ENCODE measurements at places on chromosomes 2 and 18.

- no peak for DNase-seq
Observed at GRCh38 chr18:13836559-13836958, 12.6 kb downstream of the MC5R start.

DNA sequence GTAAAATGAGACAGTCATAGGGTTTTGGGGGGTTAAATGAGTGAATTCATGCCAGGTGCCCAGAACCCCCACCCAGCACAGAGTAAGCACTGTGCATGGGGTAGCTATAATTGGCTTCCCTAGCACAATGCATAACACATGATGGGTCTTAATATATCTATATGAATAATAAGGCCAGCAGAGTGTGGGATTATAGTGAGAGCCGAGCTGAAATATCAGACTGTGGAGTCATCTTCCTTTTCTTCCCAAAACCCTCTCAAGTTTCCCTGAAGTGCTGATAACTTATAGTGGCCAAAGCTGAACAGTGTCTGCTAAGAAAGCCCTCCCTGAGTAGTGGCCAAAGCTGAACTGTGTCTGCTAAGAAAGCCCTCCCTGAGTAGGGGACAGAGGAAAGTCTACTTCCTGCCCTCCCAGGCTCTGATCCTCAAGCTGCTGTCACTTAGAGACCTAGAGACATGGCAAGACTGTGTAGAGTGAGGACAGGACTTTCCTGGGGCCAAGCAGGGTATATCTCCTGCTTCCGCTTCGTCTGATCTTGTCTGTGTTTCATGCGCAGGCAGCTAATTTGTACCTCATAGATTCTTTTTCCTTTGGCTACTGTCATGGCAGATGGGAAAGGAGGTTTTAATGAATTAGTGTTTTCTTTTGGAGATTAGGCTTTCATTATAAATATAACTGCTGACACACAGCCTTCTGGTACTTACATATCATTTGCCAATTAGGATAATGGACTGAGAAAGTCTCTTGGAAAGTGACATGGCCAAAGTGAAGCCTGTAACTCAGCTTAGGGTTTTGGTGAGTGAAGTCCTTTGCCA lies 94.9 kb downstream of the FHOD3 start:
- DNase-seq, result no peak

DNA sequence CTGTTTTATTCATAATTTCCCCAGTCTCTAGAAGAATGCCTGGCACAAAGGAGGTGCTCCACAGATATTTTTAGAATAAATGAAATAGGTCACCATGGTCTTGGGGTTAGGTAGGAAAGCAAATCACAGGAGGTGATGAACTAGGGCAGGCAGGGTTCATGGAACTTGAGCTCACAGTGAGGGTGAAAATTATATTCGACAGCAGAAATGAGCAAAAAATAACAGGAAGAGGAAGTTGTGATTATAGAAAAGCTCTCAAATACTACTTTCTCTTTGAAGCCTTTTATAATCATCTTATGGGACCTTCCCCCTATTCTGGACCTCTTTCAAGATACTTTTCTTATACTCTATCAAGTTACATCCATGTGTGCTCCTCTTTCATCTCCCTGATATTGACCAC lies 4.5 kb upstream of the CREB1 start:
- no peak for DNase-seq

DNA sequence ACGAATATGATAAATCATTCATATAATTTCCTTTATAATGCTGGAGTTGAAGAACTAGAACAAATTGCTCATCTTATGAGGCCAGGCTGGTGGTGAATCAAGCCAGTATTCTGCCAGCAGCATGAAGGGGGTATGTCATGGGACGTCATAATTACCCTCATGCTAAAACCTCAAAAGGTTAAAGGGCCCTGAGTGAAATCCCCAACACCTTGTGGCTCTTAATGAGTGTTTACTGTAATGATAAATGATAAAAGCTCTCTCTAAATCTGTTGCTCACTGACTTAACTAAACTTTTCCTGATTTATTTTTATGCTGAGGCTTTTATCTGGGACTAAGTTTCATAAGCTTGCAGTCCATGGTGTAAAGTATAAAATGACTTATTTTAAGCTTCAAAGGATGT lies 18.3 kb upstream of the NEDD4L start:
- no peak for DNase-seq

- no peak for DNase-seq
Observed at GRCh38 chr18:78739115-78739514, 240.5 kb upstream of the SALL3 start.

- DNase-seq, result no peak
Observed at GRCh38 chr2:80014637-80015036, 289.9 kb downstream of the LRRTM1 start.

DNA sequence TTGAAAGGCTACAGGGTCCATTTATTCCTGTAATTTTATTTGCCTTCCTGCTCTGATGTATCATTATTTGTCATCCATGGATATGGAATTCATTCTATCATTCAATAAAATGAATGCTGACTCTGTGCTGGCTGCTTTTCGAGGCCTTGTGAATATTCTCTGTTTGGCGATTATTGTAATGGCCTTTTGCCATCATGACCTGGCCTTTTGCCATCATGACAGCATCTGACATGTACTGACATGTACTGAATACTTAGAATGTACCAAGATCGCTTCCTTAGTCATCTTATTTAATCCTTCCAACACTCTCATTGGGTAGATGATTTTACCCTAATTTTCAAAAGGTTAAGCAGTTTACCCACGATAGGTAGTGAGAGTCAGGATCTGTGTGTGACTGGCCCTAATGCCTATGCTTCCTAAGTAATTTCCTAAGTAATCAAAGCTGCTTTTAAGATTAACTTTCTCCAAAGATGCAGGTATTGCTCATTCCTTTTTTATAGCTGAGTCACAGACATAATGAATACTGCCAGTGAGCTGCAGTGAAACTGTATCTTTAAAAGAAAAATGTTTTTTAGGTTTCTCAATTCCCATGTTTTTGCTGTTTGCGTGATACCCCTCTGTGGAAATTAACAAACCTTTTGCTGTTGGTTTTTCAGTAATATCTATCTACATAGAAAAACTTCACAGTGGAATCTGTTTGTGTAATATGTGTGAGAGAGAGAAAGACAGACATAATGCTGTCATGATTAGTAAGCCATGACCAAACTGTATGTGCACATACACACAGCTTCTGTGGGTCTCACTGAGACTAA lies 127.8 kb downstream of the CERS6 start:
- DNase-seq, result no peak

DNA sequence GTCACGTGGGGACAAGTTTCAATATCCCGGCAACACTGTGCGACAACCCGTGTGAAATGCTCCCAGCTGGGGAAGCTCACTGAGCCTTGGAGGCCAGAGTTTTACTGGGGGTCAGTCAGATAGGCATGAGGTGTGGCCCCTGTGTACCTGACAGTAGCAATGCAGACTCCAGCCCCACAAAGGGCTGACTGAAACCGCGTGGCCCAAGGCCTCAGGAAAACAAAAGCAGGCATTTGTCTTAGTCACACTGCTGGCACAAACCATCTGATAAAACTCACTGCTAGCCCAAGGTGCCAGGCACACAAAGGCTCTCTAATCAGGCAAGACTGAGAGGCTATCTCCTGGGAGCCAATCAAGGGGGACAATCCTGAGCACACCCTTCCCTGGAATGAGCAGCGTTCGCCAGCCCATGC lies 786.6 kb upstream of the RAB6C start:
- no peak for DNase-seq

DNA sequence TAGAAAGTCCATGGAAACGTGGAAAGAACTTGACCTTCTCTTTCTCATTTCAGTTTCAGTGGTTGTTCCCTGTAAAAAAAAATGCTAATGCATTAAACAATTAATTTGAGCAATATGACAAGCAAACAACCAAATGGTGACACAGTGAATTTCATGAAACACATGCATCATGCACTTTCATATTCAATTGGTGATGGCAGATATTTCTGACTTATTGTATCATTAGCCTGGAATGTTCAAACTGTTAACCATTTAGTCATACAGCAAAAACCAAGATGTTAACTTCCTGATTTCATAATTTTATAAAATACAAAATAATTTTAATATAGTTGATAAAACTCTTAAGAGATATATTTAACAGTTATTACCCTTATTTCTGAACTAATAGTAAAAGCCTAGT lies 85.5 kb downstream of the SCN1A start:
- DNase-seq, result no peak

GRCh38 chr2:145380436-145381017 lies 860.6 kb upstream of the ZEB2 start:
- no peak for DNase-seq

DNA sequence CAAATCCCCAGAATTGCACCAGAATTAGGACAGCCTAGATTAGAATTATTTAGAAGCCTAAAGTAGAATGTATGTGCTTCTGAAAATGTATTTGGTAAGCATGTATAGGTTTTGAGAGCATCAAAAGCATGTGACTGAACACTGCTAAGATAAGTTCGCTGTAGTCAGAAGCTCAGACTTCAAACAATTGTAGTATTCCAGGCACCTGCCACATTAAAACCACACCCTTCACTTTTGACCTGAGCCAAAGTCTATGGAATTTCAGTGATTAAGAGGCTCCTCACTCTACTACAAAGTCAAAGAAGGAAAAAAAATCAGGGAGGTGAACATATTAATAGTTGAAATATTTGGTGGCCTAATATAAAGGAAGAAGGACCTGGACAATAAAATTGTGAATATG lies 8.2 kb downstream of the KCNJ3 start:
- no peak for DNase-seq

GRCh38 chr2:54945391-54946219 lies 104.6 kb downstream of the RTN4 start:
- DNase-seq, result peak; percentile 33

DNA sequence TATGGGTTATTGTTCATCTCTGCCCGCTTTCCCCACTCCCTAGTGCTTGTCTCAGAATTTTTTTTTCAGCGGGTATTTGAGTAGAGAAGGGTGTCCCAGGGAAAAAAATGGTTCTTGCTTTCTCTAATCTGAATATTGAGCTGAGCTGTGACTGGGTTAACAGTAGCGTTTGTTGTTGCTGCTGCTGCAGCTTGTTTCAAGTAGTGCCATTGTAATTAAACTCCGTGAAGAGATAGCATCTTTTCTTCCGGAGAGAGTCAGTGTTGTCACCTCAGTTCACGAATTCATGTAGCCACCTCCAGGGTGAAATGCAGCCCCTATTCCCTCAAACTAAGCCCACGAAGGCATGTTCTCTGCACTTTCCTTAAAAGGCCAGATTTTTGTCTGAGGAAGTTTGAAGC lies 1.5 kb upstream of the AAK1 start:
- peak; percentile 64 for DNase-seq

GRCh38 chr2:135633582-135633981 lies 102.3 kb downstream of the R3HDM1 start:
- DNase-seq, result no peak

GRCh38 chr2:119760237-119760955 lies 674 bp downstream of the PTPN4 start:
- DNase-seq, result no peak

DNA sequence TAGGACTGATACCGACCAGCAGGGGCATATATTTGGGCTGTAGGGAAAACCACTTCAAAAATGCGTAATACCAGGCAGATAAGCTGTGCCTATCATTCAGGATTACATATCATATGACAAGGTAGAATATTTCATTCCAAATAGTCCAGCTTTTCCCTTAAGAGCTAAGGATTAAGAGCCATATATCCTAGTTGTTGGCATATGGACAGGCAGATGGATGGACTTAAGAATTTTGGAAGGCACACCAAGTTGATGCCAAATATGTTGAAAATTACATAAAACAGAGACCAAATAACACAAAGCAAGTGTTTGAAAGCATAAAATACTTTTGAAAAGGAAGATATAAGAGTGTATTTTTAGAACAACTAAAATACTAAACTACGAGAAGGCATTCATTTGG lies 52.1 kb downstream of the LRRTM4 start:
- no peak for DNase-seq

DNA sequence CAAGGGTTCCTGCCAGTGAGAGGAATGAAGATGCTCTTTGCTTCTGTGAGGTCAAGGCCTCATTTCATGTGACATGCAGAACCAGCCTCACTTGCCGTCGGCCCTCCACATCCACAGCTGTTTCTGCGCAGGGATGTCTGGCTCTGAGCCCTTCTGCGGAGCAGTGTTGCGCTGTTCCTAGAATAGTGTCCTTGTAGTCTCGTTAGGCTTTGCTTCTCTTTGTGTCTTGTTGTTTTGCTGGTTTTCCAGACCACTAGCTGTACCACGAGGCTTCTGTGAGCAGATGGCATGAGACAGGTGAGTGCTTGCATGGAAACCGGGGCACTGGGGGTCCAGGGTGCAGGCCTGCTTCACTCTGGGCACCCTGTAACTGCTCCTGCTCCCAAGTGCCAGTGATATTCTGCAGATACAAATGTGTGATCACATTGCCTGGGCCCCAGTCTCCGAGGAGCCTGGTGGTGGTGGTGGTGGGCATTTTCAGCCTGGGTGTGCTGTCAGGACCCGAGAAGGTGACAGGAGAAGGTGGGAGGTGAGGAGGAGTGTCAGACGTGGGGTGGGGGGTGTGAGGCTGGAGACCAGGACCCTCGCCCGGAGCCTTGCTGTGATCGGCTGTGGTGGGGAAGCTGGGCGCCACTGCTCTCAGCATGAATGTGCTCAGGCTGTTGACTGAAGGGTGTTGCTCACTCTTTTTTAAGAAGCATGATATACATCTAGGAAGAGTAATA lies 34.3 kb downstream of the LDLRAD4 start:
- DNase-seq, result no peak

DNA sequence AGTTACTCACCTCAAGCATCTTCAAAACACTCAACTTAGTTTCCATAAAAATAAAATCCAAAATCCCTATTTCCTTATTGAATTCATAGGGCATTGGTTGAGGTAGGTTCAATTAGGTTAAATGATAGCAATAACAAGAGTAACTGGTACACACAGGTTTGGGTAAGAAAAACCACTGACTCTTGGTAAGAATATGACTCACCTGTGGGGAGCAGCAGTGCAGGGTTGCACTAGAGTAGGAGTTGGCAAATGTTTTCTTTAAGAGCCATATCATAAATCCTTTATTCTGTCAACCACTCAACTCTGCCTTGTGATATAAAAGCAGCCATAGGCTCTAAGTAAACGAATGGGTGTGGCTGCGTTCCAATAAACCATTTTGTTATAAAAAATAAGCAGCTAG lies 71.4 kb upstream of the CDH20 start:
- DNase-seq, result no peak

- DNase-seq, result no peak
Observed at GRCh38 chr18:34909637-34910364, 131.4 kb upstream of the MAPRE2 start.

- no peak for DNase-seq
Observed at GRCh38 chr2:1024981-1025380, 74.3 kb downstream of the SNTG2 start.
